PC-3 (cell line): ENCODE measurements at places on chromosomes 5 and 9.
A peak's percentile ranks its signal among the peaks of the same experiment; 100 is the strongest.

GRCh38 chr5:140266471-140267200 lies 36.3 kb downstream of the PFDN1 start:
- DNase-seq: no peak

- no peak for DNase-seq
Measured at GRCh38 chr5:78041805-78042204, 252.7 kb downstream of the AP3B1 start.

GRCh38 chr5:151095341-151096000 lies 14.6 kb upstream of the TNIP1 start:
- no peak for DNase-seq

- no peak for DNase-seq
Measured at GRCh38 chr9:103168254-103168653, 173.1 kb downstream of the CYLC2 start.

GRCh38 chr9:99181621-99182020 lies 40.1 kb downstream of the ALG2 start:
- no peak for DNase-seq

DNA sequence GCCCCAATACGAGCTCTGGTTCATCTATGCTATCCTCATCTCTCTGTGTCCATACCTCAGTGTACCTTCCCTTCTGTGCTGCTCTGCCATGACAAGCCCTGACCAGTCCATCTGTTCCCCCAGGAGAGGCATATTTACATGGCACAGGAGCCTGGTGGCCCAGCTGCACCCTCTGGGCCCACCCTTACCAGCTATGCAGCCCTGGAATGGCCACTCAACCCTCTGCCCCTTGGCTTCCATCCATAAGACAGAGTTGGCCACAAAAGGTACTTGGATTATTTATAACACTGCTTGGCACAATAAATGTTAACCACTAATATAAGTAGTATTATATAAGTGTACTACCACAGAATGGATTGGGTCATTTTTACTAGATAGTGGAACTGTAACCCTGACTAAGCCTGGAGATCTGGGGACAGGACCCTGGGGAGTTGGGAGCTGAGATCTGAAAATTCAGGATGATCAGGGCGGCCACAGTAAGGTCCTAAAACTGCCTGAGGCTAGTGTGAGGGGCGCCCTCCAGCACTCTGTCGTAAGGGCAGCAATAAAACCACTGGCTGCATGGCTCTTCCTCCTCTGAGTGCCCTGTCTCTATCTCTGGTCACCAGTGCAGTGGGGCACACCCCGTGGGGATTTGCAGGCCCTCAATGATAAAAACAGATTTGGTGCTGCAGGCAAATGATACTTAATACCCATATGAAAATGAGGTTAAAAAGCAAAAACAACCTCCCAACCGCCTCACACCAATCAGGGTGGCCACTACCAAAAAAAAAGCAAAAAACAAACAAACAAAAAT lies 65.8 kb downstream of the SEMA4D start:
- no peak for DNase-seq

GRCh38 chr9:138006576-138007233 lies 129.1 kb downstream of the CACNA1B start:
- DNase-seq: no peak

DNA sequence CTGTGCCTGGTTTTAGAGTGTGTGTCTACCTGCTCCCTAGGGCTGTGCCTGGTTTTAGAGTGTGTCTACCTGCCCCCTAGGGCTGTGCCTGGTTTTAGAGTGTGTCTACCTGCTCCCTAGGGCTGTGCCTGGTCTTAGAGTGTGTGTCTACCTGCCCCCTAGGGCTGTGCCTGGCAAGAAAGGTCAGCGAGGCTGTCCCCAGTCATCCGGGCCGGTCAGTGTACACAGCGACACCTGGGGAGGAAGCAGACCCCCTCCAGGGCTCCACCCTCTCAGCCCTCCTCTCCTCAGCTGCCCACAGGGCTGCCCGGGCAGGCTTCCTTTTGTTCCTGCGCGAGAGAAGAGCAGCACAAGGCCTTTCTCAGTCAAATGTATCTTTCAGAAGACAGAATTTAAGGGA lies 4.1 kb downstream of the NRARP start:
- DNase-seq: no peak

DNA sequence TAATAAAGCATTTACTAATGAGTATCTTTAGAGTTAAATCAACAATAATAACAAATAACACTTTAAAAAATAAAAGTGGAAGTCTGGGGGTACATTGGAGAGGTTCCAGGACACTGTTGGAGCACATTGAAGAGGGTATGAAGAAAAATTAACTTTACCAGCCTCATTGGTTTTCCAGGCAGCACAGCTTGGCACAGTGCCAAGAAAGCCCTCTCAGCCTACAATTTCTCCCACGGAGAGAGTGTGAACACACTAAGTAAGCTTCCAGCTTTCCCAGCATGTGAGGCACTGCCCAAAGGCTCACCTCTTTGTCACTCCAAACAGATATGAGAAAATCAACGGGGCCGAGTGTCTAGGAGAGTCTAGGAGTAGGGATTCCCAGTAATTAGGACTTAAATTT lies 1912.8 kb upstream of the NUDT12 start:
- no peak for DNase-seq

DNA sequence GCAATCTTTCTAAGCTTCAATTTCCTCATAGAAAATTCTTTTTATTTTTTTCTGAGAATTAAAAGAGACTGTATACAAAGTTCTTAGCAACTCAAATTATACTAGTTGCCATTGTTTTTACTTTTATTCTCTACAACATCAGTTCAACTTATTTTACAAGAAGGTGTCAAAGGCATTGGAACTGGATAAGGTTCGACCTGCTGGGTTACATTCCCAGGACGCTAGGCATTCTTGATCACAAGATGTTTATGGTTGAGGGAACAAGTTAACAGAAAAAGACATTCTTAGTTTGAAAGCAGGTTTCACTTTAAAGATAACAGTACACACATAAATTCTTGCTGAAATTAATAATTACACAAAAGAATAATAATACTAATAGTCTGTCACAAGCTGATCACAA lies 163.5 kb upstream of the SNX2 start:
- DNase-seq: no peak

- no peak for DNase-seq
Measured at GRCh38 chr9:134494273-134494815, 147.3 kb upstream of the COL5A1 start.

DNA sequence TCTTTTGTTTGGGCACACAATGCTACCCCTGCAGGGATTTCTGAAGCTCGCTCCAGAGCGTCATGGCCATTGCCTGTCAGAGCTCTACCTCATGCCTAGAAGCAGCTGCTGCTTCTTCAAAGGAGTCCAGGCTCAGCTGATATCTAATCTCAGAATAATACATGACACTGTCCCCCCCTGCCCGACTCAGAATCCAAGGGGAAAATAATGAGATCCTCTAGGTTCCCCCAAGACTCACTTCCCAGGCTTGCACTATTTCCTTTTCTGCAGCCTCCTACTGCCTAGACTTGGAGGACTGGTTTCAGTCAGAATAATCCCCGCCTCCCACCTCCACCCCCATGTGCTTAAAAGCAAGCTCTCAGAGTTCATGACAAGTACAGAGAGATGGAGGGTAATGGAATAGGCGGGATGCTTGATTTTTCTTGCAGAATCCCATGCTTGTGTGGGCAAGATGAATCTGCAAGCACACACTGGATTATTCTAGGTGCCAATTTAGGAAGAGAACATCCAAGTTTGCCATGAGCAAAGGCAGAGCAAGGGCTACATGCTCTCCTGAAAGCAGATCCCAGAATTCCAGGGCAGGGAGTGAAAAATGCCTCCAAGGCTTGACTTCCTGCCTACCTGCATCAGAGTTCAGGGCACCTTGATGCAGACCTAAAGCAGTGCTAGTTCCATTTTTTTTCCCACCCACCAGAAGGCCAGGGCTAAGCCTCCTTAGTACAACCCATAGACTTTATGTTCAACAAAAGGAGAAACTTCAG lies 97.4 kb upstream of the IFNK start:
- peak; percentile 43 for DNase-seq

DNA sequence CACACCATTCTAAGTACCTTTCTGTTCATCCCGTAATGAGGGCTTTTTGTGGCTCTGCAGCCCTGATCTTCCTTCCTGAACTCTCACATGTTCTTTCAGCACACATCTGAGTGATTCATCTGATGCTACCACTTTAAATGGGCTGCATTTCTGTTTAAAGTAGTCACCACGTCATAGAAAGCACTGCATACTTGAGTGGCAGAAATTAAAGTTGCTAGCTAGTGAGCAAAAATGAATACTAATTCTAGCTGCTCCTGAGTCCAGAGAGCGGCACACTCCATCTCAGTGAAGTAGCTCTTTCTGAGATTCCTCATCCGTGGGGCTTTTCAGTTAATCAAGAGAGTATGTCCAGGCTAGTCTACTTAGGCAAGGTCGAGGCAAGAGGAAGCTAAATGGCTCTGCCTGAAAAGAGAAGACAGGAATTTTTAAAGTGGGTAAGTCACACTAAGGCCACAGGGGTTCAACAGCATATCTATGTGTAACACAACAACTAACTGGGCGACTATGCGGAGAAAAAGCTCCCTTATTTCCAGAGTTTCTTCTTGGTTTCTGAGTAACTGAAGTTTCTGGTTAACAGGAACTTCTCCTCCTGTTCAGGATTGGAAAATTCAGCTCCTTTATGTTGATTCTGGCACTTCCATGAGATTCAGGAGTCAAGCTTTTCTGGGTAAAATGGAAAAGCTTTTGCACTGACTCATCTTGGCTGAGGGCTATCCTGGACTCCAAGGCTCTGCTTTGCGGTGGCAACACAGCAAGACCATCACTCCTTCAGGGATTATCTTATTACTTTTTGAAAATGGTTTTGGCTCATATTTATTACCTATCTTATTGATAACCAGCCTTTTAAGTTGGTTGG lies 109.5 kb downstream of the TAF11L14 start:
- DNase-seq: peak; percentile 60

- no peak for DNase-seq
Measured at GRCh38 chr5:174608631-174609097, 115.7 kb upstream of the MSX2 start.

- DNase-seq: no peak
Measured at GRCh38 chr5:163512526-163512925, 7.1 kb downstream of the MAT2B start.

GRCh38 chr9:21434202-21435014 lies 5.8 kb upstream of the IFNA1 start:
- DNase-seq: peak; percentile 83

DNA sequence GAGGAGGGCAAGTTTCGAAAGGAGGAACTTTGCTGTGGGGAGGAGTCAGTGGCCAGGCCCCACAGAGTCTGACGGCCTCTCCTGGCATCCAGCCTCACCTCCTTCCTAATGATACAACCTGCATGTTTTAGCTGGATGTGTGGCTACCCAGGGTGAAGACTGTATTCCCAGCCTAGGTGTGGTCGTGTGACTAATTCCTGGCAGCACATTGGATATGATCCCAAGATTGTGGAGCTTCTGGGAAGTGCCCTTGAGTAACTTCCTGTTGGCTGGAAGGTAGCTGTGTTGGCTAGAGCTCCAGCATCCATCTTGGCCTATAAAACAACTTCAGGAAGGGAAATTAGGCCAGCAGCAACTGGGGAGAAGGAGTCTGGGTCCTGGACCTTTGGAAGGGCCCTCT lies 19.0 kb upstream of the LPCAT1 start:
- DNase-seq: peak; percentile 98

DNA sequence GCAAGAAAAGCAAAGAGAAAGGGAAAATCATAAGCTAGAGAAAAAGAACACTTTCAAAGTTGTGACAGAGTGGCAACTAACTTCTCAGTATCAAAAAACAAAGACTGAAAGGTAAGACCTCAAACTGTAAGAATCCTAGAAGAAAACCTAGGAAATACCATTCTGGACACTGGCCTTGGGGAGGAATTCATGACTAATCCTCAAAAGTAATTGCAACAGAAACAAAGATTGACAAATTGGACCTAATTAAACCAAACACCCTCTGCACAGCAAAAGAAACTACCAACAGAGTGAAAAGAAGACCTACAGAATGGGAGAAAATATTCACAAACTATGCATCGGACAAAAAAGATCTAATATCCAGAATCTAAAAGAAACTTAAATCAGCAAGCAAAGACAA lies 79.1 kb downstream of the FEM1C start:
- no peak for DNase-seq

- no peak for DNase-seq
Measured at GRCh38 chr9:131405428-131405827, 11.5 kb downstream of the PRRC2B start.

DNA sequence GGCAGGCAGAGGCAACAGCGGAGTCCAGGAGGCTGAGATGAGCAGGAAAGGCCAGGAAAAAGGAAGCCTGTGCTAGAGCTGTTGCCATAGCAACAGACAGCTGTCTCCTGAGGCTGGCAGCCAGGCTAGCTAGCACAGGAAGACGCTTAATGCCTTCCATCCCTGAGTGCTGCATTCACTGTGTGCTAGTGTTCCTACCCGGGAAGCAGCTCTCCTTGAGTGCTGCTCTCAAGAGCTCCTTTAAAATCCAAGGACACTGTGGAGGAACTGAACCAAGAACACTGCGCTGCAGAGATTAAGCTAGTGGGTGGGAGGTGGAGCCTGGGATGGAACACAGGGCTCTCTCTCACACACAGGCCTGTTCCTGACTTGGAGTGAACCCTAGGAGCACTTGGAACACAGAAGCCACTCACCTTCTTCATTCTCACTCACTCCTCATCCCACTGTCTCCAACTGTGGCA lies 53.5 kb upstream of the IL7R start:
- DNase-seq: no peak

GRCh38 chr5:3034881-3035280 lies 283.4 kb upstream of the IRX2 start:
- DNase-seq: no peak

DNA sequence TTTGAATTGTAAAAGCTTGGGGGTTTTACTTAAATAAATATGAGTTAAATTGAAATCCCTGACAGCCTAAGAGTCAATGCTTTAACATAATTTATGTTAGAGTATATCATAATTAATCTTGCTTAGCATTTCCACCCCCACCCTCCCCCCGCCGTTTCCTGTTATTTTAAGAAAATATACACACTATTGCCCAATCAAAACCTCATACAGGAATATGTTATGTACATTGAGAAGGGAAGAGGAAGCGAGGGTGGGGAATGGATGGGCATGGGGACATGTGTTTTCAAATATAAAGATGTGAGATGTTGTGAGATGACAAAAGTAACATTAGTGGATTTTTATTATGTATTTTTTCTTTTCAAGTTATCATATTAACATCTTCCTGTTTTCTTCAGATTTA lies 561.1 kb upstream of the MEF2C start:
- DNase-seq: no peak

DNA sequence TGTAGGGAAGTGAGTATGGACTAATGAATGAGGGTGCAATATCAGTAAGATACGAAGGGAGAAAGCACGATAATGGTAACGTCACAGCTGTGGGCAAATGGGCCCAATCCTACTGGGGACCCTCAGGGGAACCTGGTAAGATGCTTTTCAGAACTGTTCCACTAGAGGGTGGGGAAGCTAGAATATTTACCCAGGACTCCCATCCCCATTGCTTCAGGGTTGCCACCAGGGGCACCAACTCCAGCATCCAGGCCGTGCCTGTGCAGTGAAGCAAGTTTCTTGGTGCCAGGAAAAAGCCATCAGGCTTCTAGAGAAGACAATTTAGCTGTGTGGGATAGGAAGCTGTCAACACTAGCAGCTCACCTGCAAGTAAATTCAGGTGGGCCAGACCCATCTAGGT lies 409.3 kb downstream of the AGTPBP1 start:
- DNase-seq: peak; percentile 8

- DNase-seq: no peak
Measured at GRCh38 chr9:110343551-110343950, 5.9 kb upstream of the TXNDC8 start.

- no peak for DNase-seq
Measured at GRCh38 chr9:123607479-123607878, 251.5 kb downstream of the CRB2 start.
